ENCODE measurements at places on chromosomes 4 and X.

DNA sequence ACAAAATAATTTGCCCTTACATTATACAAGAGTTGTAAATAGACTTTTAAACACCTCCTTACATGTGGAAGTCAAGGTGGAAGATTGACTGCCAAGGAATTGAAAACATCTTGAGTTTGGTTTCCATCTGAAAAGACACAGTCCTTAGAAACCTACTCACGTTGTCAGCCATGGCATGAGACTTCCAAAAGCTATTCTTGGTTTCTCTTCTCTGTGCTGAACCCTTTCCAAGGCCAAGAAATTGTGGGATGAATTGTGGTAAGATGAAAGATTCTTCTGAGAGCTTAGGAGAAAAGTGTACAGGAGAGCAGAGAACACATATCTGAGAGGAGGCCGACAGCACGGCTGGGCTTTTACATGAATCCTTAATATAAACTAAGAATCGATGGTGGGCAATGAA lies 370.0 kb downstream of the FBXW7 start:
- DNase-seq: no peak

DNA sequence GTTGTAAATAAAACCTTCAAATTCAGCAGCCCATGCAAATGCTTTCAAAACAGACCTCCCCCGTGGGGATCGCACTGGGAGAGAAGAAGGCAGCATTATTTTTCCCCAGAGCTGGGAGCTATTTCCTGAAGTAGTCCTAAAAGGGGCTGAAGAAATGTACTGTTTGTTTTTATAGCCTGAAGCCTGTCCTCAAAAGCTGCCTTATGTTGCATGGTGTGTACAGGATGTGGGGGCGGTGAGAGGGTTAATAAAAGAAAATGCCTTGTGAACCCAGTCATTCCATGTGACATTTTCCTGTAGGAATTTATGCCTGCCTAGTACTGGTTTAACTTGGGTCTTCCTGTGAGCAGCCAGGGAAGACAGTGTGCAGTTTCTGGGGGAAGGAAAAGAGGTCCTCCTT lies 144.1 kb downstream of the SOWAHB start:
- no peak for DNase-seq

GRCh38 chr4:157898836-157899605 lies 273.8 kb downstream of the GASK1B start:
- no peak for DNase-seq

GRCh38 chrX:7168371-7168770 lies 20.4 kb upstream of the PUDP start:
- no peak for DNase-seq

GRCh38 chrX:24702362-24703184 lies 8.9 kb downstream of the POLA1 start:
- no peak for DNase-seq

GRCh38 chr4:15653864-15654592 lies 1.1 kb downstream of the FBXL5 start:
- no peak for DNase-seq

DNA sequence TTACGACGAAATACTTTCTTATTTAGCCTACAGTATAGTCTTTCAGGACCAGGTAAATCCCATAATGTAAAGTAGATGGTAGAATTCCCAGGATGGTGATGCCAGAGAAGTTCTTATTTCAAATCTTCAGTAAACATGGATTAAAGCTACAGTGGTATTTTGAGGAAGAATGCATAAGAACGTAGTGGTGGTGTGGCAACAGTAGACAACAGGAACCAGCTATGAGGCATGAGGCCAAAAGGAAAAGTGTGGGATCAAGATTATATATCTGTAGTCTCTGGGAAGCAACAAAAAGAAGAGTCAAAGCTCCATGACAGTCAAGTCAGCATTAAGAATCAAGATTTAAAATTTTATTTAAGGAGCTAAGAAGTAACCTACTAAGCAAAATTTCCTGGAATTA lies 60.2 kb downstream of the METTL14 start:
- no peak for DNase-seq

DNA sequence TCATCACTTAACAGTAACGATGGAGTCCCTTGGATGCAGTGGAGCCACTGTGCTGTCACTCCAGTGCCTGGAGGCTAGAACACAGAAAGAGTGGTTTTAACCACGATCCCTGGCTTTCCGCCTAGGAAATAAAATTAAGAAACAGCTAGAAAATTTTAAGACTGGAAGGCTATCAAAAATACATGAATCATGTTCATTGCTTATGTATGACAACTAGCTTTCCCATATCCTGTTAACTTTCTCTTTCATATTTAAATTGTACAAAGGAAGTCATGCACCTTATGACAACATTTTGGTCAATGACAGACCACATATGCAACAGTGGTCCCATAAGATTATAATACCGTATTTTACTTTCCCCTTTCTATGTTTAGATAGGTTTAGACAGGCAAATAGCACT lies 115.1 kb downstream of the GALNTL6 start:
- no peak for DNase-seq

All from stimulated activated CD4-positive, alpha-beta T cell treated with anti-CD3 and anti-CD28 coated beads, Interleukin-1b, Interleukin-23, amount 100 ng/mL, for 4 hours (primary cell).